ENCODE measurements at places on chromosomes 7 and 10.
A peak's percentile ranks its signal among the peaks of the same experiment; 100 is the strongest.

GRCh38 chr7:11346302-11346701 is 372.6 kb downstream of the PHF14 start:
- no peak for DNase-seq

DNA sequence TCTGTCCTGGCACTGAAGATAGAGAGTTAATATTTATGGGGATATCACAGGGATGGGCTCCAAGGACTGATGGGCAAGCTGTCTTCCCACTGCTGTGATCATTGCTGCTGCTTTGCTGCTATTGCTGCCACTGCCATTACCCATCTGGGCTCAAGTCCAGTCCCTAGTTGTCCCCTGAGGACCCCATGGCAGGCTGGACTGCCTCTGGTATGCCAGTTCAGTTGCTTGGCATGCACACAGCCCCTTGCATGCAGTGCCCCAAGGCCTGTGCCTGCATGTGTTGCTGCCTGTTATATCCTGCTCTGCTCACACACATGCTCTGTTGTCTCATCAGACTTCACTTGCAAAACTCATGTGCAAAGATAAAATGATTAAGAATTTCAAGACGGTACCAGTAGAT is 109.5 kb downstream of the ADRA2A start:
- no peak for DNase-seq

DNA sequence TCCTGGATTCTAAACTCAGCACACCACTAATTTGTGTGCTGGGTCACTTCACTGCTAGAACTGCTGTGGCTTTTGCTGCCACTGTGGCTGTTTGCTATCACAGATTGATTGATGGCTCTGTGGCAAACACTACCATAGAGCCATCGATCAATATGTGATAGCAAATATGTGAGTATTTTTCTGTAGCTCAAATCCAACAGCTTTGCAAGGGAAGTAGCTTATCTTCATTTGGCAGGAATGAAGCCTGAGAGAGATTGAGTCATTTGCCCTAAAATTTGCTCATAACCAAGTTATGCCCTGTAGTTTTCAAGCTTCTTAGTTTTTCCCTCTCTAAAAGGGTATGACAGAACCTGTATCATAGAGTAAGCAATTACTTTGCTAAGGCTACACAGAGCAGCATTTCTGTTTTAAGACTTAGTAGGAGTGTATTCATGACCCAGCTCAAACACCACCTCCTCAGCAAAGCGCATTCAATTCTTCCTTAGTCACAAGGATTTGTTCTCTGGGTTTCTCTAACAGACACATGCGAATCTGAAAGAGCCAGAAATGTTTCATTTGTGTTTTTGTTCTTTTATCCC is 43.1 kb downstream of the MINPP1 start:
- no peak for DNase-seq

- no peak for DNase-seq
These were observed 324.0 kb downstream of the IPMK start for GRCh38 chr10:57943701-57944100.

GRCh38 chr7:28484606-28484935 is 72.3 kb downstream of the CREB5 start:
- no peak for DNase-seq

DNA sequence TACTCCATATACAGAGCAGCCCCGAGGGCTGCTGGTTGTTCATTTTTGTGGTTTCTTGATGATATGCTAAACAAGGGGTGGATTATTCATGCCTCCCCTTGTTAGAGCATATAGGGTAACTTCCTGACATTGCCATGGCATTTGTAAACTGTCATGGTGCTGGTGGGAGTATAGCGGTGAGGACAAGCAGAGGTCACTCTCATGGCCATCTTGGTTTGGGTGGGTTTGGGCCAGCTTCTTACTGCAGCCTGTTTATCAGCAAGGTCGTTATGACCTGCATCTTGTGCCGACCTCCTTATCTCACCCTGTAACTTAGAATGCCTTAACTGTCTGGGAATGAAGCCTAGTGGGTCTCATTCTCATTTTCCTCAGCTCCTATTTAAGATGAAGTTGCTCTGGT is 31.3 kb downstream of the GNAT3 start:
- DNase-seq, result no peak

- DNase-seq, result no peak
These were observed 173.0 kb downstream of the NSUN6 start for GRCh38 chr10:18478354-18478753.

- DNase-seq, result no peak
These were observed 150.1 kb upstream of the NPS start for GRCh38 chr10:127398971-127399365.

DNA sequence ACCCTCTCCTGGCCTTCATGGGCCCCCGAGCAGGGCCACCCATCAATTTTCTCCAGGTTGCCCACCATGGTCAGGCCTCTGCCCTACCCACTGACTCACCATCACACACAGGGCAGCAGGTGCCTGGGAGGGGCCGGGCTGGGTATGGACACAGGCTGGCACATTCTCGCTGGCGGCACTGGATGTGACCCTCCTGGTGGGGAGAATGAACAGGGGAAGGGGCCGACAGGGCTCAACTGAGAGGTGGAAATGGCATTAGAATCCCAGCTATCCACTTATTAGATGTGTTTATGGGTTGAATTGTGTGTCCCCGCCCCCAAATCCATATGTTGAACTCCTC is 16.4 kb downstream of the KCP start:
- no peak for DNase-seq

- peak; percentile 32 for DNase-seq
These were observed 918 bp downstream of the CALHM2 start for GRCh38 chr10:103451091-103451813.

DNA sequence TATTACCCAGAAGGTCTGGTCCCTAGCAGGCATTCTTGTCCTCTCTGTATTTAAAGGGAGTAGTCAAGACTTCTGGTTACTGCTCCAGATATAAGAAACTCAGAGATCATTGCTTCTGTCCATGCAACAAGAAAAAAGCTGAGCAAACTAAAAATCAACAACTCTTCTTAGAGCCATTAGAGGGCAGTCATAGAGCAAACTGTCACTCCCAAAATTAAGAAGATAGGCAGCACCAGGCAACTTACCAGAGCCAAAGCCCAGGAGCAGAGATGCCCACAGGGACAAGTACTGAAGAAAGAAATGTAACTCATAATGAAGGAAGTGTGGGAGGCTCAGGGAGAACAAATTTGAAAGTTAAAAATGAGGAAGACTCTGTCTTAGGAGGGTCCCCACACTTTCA is 472.9 kb upstream of the COBL start:
- DNase-seq, result no peak

- DNase-seq, result no peak
These were observed 120.0 kb downstream of the LYZL1 start for GRCh38 chr10:29408847-29409240.
